Hepatic stellate cell (primary cell): ENCODE measurements at places on chromosomes 12 and 14.

GRCh38 chr12:115320967-115321366 is 637.0 kb upstream of the TBX3 start:
- no peak for DNase-seq

DNA sequence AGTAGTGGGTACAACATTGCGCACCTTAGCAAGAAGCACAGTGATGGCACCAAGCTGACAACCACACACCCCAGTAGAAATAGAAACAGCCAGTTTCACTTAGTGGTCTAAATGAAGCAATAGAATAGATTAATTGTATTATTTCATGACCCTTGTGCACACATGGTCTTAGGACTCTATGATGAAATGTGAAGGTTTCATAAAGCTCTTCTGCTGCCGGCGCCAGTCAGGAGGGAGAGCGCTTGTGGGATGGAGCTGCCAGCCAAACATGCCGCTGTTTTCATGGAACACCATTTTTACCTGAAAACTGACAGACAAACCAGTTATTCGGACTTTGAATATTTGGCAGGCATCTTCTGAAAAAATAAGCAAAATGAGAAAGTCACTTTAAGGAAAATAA is 100.0 kb downstream of the PPP2R5C start:
- DNase-seq = no peak

DNA sequence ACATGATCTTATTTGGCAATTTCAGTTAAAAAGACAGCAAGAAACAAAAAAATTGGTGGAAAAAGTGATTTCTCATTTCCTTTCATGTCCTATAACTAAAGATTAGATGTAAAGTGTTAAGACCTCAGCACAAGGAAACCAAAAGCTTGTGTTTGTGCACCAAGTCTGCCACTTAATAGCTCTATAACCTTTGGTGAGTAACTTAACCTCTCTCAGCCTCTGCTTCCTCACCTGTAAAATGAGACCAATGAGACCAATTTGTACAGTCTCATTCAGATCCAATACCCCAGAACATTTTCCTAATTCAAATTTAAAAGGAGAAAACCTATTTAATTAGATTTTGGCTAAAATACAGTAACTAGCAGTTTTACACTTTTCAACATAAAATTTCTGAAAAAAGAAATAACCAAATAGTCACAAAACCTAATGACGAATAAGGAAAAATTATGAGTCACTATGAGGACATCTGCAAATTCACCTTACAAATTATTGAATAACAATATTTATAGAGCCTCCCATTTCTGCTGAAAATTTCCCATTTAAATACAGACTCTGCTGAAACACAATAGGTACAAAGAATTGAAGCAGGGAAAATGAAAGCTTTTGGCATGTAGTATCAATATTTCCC is 71.1 kb downstream of the EPS8 start:
- no peak for DNase-seq

GRCh38 chr14:20294636-20295035 is 11.1 kb downstream of the TTC5 start:
- DNase-seq = no peak

GRCh38 chr14:80978403-80978802 is 23.0 kb downstream of the TSHR start:
- no peak for DNase-seq

DNA sequence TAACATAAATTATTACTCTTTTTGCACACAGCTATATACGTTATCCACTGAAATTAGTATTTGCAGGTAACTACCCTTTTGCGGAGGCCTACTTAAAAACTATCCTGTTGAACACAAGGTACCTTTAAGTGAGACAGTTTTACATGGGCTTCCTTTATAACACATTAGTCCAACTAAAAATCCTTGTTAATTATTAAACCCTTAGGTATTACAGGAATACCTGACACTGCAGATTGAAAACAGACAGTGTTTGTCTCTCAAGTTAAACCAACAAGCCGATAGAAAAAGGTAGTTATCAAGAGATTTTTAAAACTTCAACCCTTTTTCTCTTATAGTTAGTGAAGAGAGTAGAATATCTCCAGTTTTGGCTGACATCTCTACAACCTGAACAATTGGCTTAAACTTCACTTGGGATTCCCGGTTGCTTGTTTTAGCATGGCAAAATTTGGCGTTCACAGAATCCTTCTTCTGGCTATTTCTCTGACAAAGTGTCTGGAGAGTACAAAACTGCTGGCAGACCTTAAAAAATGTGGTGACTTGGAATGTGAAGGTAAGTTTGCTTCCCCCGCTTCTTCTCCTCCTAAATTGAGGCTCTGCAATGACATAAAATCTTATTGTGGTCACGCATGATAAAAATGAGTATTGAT is at the start of gene MIA2:
TSS of gene MIA2 (plus strand) at position 236 of the 647 bp plus-strand sequence. CDS start at position 436, 200 bp downstream.
- no peak for DNase-seq

DNA sequence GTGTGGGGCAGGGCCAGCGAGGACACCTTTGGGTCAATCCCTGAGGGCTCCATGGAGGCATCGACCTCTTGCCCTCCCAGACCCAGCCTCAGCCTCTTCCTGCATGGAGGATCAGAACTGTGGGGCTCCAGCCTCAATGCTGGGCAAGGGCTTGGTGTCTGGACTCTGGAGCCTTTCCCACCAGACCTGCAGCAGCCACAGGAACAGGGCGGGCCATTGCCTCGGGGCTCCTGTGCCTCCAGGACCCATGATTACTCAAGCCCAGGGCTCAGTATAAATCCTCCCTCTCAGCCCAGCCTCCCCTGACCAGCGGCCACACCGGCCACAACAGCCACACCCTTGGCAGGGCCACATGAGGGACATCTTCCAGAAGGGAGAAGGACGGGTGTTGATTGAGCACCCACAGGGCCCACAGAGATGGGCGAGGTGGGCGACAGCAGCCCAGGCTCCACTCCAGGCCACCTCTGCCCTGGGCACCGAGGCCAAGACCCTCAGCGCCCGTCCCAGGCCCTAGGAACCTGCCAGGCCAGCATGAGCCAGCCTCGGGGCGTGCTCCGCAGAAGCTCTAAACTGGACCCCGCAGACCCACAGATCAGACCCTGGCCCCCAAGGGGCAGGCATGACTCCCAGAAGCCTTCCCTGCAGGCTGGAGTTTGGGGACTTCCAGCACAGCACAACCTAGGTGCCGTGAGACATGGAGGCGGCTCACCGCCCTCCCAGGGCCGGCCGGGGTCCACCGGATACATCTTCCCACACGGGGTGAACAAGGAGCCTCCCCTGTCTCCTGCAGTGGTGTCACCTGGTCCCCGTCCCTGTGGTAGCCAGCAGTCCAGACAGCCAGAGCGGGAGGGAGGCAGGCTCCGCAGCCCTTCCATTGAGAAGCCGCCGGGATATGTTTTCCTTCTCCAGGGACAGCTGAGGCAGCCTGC is 25.1 kb downstream of the NCOR2 start:
- DNase-seq = no peak

DNA sequence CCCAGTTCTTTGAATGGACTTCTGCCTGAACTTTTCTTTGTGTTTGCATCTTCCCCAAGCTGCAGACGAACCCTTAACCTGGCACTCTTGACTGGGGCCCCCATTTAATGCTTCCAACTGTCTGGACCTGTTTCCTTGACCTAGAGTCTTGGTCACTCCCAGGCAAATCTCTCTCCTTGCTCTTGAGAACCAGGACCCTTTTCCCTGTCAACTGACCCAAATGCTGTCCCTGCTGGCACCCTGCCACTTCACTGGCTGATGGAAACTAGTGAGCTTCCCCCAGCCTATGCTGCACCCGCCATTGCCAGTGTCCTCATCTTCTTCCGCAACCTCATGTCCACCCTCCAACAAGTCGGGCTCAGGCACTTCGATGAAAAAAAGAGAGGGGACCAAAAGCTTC is 79.5 kb downstream of the PRIMA1 start:
- DNase-seq = no peak

DNA sequence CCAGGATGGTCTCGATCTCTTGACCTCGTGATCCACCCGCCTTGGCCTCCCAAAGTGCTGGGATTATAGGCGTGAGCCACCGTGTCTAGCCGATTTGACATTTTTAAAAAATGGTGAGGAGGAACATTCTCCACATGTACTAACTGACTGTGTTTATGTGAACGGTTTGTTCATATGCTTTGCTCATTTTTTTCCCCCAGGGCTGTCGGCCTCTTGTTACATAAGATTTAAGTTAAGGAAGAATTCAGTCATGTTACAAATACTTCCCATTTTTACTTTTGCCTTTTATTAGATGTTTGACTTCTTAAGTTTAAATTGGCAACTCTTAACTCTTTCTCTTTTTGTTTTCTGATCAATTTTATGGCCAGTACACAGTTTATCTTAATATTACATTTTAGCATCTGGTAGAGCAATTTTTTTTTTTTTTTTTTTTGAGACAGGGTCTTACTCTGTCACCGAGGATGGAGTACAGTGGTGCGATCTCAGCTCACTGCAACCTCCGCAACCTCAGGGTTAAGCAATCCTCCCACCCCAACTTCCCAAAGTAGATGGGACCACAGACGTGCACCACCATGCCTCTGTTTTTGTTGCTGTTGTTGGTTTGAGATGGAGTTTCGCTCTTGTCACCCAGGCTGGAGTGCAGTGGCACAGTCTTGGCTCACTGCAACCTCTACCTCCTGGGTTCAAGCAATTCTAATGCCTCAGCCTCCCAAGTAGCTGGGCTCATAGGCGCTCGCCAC is 9.6 kb downstream of the GNS start:
- DNase-seq = no peak

- no peak for DNase-seq
Observed at GRCh38 chr12:113443030-113443539, 20.9 kb downstream of the SDSL start.

DNA sequence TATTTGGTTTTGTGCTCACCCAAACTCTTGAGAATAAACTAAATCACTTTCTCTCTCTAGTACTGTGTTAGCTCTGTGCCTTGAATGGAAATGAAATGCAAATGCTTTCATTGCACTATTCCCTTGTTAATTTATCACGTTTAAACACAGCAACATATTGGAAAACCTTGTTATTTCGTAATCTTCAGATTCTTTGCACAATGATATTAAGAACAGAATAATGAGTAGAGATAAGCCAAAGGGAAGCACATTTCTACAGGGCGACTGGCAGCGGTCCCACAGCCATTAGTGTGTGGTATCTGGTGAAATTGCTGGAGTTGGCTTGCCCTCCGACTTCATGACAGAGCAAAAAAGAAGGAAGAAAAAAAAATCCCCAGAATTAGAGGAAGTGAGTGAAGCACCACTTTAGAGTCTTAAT is 166.1 kb upstream of the E2F7 start:
- DNase-seq = no peak

- DNase-seq = no peak
Observed at GRCh38 chr12:67892259-67893021, 96.8 kb upstream of the IFNG-AS1 start.

DNA sequence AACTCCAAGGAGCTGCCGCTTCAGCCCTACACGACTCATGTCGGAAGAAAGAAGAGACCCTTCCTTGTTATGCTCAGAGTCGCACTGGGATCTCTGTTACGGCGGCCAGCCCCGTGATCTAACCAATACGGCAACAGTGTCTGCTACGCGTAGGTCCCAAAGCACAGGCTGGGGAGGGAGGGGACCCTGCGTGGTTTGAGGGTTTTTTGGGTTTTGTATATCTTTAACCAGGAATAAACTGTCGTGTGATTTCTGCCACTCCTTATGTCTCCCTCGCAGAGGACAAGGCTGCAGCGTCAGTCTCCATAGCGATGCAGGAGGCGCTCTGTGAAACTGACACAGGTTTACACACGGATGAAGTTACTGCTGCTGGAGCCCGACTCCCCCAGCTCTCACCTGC is 60.0 kb upstream of the DIO3 start:
- no peak for DNase-seq

- DNase-seq = no peak
Observed at GRCh38 chr12:42846782-42847181, 257.2 kb upstream of the PRICKLE1 start.

DNA sequence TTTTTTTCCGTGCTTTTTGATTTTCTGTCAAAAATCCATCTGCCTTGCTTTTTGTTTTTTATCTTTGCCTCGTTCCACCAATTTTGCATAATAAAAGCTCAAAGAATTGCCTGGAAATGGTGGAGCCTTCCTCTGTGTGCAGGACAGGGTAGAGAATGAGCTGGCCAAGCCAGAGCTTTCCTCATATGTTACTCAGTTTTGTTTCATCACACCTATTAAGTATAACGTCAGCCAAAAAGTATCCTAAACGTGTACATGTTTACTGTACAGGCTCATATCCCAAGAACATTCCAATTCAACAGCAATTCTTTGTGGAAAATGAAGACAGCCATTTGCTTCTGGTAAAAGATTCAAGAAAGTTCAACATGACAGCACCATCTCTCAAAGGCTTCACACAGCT is 191.2 kb upstream of the LMNTD1 start:
- DNase-seq = no peak

- DNase-seq = no peak
Observed at GRCh38 chr12:109678719-109679118, 34.9 kb upstream of the FAM222A start.

- no peak for DNase-seq
Observed at GRCh38 chr12:110042264-110042663, 6.1 kb downstream of the C12orf76 start.

DNA sequence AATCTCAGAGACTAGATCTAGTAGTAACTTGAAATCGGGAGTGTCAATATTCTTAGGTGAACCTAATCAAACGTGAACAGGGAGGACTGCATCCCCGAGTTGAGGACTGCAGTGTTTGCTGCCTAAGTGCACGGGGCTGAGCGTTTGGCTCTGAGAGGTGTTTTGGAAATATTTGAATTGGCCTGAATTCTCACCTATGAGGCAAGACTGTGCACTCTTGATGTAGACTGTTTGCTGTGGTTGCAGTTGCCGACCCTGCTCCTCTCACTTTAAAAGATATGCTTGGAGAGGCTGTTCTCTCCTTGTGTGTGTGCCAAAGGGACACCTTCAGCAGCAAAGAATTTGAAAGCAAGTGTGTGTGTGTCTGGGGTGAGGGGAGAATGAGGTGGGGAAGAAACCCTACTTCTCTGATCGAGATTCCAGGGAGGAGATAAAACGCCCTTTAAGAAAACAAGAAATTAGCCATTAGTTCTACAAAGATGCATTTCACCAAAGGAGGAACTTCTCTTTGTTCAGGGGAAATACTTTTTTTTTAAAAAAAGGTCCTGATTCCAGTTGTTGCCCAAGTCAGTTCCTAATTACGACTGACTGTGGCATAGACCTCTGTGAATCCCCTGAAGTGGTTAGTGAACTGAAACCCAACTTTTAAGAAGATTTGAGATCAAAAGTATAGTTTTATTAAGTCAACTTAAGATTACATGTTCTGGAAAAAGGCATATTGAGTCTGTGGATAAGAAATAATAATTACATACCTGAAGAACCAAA is 106.6 kb downstream of the DYRK2 start:
- no peak for DNase-seq

GRCh38 chr12:52173526-52173925 is 18.3 kb downstream of the KRT80 start:
- DNase-seq = no peak

GRCh38 chr14:100585448-100586152 is 1.6 kb downstream of the BEGAIN start:
- no peak for DNase-seq

DNA sequence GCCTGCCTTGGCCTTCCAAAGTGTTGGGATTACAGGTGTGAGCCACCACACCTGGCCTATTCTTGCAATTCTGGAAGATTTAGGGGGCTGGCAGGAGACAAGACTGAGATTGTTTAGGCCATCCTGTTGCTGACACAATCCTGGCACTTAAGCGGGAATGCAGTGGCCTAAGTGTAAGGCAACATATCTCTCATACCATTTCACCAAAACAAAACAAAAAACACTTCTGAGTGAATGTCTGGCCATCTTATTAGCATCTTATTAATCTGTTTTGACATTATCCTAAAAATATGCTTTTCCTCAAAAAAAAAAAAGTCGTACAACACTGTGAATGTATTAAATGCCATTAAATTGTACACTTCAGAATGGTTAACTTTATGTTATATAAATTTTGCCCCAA is 67.6 kb downstream of the DENND5B start:
- no peak for DNase-seq
